ENCODE measurements at places on chromosomes 3 and 15.

DNA sequence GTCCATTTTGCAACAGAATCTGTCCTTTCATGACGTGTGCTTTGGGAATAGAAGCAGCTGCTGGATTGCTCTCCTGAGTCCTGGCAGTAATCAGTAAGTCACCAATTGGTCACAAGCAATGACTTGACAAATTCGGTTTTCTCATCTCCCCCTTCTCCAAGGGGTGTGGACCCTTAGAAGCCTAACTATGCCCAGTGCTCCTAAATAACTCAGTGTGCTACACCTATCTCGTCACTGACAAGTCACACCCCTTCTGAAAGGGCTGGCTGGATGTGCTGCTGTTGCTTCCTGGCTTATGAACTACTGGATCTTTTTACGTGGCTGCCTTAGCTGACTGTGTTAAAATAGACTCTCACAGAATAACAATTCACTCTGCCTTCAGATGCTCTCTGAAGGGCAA, 1351.5 kb downstream of the ZPLD1 start:
- no peak for DNase-seq

DNA sequence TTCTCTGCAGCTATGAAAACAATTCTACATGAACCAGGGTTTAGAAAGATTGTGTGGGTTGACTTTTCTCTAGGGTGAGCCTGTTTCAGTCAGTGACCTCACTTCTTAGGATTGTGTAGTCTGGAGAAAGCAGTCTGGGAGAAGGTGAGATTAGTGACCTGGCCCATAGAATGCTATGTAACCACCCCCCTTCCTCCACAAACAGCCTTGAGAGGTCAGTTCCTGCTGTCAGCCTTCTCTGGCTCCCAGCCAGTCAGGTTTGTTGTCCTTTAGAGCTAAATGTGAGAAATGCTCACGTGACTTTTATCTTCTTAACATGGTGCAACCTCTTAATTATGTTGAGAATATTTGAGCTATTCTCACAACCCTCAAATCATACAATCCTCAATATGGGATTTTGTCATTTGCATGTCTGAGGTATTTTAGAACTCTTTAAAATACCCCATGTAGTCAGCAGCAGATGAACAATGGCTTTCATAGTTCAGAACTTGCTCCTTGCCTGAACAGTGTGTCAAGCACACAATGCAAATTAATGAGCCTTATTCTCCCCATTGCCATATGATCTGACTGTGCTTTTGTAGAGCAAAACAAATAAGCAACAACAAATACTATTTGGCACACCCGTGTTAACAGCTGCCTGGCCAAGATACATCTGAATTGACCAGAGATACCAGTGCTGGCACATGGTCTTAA, 311.6 kb downstream of the CNTN6 start:
- DNase-seq: peak; percentile 1

DNA sequence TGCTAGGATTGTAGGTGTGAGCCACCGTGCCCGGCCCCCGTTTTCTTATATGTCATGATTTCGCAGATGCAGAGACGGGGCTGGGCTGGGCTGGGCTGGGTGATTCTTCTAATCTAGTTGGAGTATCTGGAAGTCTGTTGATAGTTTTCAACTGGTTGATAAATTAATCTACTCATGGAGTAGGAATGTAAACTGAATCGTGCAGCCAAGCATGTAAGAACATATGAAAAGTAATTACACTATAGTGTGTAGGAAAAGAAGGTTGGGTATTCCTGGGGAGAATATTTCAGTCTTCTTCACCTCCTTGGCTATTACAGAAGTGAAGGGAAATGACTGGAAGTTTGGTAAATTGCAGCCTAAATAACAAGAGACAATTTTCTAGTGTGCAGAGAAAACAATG, 82.6 kb upstream of the MAGI1 start:
- DNase-seq: peak; percentile 46

GRCh38 chr3:172107403-172107802, 68.0 kb downstream of the FNDC3B start:
- DNase-seq: peak; percentile 29

DNA sequence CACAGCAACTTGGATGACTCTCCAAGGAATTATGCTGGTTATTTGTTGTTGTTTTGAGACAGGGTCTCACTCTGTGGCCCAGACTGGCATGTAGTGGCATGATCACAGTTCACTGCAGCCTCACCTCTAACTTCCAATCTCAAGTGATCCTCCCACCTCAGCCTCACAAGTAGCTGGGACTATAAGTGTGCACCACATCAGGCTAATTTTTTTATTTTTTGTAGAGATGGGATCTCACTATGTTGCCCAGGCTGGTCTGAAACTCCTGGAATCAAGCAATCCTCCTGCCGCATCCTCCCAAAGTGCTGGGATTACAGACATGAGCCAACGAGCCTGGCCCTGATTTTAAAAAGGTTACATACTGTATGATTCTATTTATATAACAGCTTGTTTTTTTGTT, 63.0 kb downstream of the RBPMS2 start:
- DNase-seq: no peak

DNA sequence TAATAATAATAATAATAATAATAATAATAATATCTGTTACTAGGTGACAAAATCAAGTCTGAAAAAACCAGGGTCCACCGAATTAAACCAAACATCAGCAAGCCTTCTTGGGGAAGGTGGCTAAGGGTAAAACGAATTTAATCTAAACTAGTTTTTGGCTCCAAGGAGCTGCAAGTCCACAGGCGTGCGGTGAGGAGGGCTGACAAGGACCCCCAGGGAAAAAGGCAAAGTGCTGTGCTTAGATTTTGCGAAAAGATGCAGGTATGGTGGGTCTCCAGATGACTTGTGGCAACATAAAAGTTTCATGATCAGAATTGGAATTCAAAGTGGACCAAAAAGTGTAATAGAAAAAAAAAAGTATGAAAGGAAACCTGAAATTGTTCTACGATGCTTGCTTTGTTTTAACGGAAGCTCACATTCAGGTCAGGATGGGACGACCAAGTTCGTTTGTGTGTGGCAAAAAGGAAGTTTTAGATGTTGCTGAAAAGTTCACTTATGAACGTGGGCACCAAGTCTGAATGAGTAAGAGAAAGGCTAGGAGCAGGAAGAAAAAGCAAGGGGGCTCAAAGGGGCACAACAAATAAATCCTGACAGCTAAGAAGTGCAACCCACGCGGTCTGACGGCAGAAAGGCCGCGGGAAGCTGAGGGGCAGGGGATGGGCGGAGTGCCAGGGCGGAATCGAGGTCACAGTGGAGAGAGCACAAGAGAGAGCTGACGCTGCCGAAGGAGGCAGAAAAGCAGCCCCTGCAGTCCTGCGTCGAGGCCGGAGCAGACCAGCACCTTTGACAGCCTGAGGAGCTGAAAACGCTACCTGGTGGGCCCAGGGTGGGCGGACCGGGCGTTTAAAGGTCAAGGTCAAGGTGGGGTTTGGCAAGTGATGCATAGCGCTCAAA, 1.1 kb downstream of the WDR82 start:
- peak; percentile 77 for DNase-seq

- DNase-seq: peak; percentile 3
These were observed 48.7 kb downstream of the PPM1L start for GRCh38 chr3:160804762-160805161.

GRCh38 chr3:23547905-23548650, 257.7 kb upstream of the UBE2E1 start:
- DNase-seq: no peak

DNA sequence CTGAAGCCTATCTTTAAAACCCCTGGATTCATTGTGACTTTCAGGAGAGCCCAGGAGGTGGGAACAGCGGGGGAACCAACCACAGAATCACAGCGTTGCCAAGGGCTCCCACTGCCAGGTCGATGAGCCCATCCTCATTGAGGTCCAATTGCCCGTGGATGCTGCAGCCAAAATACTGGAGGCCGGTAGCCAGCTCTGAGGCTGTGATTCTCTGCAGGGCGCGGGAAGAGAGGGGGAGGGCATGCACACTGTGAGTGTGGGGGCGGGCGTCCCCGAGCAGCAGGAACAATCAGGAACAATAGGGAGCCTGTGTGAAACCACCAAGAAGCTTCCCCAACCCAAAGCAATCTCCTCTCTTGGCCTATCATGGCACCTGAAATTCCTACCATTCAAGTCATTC, 53.4 kb downstream of the FEM1B start:
- DNase-seq: no peak

Data from GM23248 (cell line).